DND-41 (cell line): ENCODE measurements at places on chromosomes 1 and 21.

DNA sequence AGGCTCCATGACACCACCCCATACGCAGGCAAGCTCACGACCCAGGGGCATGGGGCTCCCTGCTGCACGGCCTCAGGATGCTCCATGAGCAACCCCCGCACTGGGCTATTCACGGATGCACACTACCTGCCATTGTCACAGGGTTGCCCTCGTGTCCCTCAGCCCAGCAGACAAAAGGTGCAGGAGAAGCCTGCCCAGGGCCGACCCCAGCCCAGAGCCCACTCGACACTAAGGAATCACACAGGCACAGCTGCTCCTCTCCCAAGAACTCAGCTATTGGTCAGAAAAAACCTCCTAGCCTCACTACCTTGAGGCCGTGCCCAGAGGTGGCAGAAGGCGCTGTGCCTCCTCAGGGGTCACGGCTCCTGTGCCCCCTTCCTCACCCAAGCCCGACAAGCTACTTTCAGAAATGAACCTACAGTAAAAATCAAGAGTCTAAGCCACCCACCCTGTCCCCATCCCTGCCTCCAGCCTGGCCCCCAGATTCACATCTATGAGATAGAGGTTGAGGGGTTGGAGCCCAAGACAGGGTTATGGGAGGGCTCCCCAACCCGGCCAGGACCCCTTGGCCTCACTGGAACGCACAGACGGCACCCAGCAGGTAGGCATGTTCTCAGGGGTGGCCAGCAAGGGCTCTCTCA lies 6.4 kb upstream of the SPATC1L start:
- DNase-seq = no peak

DNA sequence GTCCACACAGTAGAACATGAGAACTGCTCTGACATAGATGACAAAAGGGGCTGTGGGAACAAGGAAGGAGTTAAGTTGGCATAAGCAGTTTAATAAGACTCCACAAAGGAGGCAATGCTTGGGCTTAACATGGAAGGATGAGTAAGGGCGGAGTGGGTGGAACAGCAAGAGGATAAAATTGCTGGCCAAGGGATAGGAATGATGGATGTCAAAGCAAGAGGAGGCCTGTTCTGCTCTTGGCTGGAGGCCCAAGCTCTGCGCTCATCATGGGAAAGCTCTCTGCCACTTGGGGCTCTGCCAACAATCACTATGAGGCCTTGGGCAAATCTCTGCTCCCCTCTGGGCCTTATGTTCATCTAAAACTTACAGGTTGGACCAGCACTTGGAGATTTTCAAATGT lies 98.3 kb upstream of the CAMK1G start:
- no peak for DNase-seq

GRCh38 chr1:38253314-38253713 lies 206.7 kb upstream of the POU3F1 start:
- DNase-seq = no peak

GRCh38 chr1:200179781-200180160 lies 152.3 kb downstream of the NR5A2 start:
- DNase-seq = no peak

DNA sequence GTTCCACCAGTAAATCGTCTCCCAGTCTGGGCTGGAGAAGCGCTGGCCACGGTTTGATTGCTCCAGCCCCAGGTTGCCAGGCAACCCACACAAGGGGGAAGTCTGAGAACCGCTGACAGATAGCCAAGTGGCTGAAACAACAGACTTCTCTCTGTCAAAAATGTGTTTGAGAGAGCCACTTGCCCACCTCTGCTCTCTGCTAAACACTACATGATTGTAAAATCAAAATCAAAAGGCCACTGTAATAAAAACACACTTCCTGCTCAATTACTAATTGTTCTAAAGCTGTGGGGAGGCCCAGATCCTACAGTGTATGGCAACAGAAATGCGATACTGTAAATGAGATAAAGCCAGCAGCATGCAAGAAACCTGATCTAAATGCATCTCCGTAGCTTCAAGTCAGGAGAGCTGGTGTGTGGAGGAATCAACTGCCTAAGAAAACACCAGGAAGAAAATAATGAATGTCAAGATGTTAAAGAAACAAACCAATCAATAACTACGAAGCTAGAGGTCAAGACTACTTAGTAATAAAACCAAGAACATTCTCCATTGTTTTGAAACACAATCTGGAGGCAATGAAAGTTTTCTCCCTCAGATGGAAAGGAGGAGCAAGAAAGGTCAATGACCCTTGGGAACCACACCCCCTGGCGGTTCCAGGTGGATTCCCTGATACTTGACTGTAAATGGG lies 121.2 kb downstream of the SLC45A1 start:
- DNase-seq = no peak

- DNase-seq = peak; percentile 75
Measured at GRCh38 chr1:247332215-247332622, 552 bp upstream of the ZNF496 start.

DNA sequence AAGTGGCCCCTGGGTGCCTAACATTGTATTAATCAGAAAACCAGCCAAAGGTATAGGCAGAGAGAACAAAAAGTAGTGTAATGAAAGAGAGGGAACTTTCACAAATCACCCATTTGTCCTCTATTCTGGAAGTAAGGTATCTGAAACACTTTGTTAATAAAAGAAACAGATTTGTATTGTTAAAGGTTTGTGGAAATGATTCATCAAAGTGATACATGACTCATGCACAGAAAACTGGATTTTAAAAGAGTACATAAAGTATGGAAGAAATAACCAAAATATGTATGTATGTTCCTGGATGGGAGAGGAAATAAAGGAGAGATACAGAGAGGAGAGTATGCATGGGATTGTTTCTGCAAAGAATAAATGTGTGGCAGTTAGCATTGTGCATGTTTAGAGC lies 126.8 kb downstream of the RGS21 start:
- DNase-seq = no peak

DNA sequence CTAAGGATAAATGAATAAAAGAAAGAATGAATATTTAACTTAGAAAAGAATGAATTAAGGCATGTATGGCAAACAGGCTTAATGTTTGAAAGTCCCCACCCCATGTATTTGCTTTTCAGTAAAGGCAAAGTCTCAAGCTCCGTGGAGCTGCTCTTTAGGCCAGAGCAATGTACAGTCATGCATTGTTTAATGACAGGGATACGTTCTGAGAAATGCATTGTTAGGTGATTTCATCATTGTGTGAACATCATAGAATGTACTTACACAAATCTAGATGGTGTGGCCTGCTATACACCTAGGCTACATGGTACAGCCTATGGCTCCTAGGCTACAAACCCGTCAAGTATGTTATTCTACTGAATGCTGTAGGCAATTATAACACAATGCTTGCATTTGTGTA lies 51.6 kb upstream of the SPATA6 start:
- DNase-seq = no peak

DNA sequence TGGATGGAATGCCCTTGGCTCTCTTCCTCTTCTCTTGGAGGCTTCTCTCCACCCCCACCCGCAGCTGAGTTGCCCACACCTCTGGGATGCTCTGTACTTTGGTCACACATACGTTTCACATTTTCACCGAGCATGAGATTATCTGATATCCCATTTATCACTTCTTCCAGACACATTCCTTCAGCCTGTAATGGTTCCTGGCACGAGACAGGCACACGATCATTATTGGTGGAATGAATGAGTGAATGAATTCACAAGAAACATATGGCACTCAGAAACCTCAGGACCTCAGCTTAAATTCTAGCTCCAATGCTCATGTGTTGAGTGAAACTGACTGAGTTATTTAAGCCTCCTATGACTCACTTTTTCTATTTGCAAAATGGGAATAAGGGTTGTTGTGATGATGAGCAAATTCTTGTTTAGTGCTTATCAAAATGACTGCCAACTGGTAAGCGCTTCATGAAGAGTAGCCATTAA lies 242.7 kb upstream of the JUN start:
- DNase-seq = no peak

DNA sequence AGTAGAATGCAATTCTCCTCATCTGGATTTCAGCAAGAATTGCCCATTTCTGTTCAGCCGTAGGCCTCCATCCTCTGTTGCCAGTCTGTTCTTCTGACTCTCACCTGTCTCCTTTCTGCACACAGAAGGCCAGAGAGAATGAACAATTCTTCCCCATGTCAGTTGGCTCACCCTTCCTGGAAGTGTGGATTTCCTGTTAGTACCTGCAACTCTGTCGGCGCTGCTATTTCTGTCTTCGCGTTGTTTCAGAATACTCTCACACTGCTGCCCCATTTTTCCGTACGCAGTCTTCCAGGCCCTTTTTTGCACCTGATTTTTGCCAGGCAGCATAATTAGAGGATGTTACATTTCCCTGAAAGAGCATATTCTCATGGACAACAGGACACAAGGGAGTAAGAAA lies 200.7 kb downstream of the FGGY start:
- DNase-seq = no peak

- no peak for DNase-seq
Measured at GRCh38 chr1:167328816-167329483, 108.3 kb downstream of the POU2F1 start.

DNA sequence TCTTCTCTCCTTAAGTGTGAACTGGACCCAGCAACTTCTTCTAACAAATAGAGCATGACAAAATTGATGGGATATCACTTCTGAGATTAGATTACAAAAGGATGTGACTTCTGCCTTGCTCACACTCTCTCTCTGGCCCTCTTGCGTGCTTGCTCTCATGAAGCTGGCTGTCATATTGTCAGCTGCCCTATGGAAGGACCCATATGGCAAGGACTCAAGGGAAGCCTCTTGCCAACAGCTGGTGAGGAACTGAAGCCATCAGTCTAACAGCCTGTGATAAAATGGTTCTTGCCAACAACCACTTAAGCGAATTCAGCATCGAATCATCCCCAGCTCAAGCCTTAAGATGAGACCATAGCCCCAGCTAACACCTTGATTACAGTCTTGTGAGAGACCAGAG lies 4.8 kb upstream of the TLR5 start:
- no peak for DNase-seq

DNA sequence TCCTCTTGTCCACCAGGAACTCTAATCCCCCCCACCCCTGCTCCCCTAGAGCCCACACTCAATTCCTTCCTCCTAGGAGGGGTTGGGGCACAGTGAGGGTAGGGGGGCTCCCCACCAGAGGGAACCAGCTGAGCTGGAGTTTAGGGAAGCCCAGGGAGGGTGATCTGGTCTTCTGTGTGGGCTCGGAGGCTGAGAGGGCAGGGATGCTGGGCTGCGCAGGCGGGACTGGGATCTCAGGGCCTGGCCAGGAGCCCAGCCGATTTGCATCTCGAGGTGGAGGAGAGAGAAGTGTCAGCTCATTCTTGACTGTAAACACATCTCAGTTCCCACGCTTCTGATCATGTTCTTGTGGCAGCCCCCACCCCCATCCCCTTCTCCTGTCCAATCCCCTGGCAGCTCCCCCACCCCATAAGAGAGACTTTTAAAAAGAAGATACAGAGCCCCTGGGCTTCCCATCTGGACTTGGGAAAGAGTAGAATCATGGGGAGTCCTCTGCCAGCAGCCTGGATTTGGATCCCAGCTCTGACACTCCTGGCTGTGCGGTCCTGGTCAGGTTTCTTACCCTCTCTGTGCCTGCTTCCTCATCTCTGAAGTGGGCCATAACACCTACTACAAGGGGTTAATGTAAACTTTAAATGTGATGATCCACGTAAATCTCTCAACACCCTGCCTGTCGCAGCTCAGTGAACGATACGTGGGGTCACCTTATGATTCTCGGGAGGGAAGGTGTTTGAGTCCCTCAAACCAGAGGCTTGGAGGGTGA lies 6.6 kb downstream of the PEAR1 start:
- no peak for DNase-seq

DNA sequence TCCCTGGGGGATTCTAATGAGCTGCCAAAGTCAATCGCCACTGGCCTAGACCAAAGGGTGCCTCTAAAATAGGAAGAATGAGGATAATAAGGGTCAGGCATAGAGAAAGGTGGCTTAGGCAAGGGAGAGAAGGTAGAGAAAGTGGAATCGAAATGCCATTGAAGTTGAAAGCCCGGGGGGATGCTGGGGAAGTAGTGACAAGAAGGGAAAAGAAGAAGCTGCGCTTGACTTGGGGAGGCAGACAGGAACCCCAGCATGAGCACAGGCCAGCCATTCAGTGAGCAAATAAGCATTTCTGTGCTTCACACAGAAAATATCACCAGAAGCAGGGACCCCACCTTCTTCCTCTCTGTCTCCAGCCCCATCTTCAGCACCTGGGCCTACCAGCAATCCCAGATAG lies 1.5 kb downstream of the CD2 start:
- DNase-seq = peak; percentile 4

GRCh38 chr1:44645476-44646244 lies 28.6 kb downstream of the TMEM53 start:
- DNase-seq = no peak

DNA sequence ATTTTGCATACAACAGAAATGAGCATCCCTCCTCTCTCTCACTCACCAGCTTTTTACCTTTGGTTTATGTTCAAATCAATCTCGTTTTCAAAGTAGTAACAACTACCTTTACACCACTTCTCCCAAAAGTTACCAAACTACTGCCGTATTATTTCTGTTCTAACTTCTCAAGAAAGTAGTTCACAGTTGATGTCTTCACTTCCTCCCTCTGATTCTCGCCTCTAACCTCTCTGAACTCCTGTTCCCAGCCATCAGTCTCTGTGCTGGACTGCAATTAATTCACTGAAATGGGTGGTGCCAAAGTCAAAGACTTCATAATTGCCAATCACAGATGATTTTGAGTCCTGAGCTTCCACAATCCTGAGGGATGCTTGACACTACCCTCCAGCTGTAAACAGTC lies 54.0 kb downstream of the ZNF281 start:
- DNase-seq = no peak

DNA sequence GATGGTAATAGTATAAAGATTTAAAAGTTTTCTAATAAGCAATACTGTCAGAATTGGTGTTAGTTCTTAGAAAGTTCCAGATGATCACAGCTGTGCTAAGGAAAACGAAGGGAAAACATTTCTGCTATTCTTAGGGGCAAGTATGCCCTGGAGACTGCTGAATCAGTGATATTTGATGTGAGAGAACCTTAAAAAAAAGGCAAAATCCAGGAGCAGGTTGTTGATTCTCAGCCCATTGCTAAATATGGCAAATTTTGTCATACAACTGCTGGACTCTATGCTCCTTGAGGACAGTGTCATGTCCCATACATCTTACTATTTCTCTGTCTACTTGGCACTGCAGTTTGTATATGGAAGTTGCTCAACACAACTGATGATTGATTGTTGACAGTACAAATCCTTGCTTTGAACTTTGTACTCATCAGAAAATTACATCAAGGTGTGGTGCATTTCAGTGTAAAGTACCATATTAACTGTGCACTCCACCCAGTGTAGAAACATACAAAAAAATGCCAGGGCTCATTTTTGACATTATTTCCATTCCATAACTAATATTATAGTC lies 10.9 kb downstream of the CRCT1 start:
- DNase-seq = no peak

GRCh38 chr1:181133969-181134418 lies 45.5 kb downstream of the IER5 start:
- DNase-seq = no peak
